NCI-H69 (cell line): ENCODE measurements at places on chromosomes 5 and 9.

DNA sequence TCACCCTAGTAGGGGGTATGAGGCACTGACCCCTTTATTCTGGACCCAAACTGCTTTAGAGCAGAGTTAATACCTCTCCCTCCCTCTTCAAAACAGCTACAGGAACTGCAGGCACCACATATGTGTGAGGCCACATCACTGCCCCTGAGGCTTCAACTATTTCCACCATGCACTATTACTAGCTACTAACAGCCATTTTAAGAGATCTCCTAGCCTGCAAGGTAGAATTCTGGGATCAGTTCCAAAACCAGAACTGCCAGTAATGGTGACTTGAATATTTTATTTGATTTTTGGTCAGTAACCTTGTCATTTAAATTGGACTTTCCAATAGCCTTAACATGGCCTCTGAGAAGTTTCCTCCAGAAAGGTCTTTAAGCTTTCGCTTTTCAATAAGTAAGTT is 55.3 kb upstream of the FSD1L start:
- no peak for DNase-seq

- peak; percentile 13 for DNase-seq
Measured at GRCh38 chr5:137760719-137761516, 6.8 kb upstream of the HNRNPA0 start.

- DNase-seq: peak; percentile 59
Measured at GRCh38 chr5:55509796-55510522, 24.8 kb downstream of the PLPP1 start.

DNA sequence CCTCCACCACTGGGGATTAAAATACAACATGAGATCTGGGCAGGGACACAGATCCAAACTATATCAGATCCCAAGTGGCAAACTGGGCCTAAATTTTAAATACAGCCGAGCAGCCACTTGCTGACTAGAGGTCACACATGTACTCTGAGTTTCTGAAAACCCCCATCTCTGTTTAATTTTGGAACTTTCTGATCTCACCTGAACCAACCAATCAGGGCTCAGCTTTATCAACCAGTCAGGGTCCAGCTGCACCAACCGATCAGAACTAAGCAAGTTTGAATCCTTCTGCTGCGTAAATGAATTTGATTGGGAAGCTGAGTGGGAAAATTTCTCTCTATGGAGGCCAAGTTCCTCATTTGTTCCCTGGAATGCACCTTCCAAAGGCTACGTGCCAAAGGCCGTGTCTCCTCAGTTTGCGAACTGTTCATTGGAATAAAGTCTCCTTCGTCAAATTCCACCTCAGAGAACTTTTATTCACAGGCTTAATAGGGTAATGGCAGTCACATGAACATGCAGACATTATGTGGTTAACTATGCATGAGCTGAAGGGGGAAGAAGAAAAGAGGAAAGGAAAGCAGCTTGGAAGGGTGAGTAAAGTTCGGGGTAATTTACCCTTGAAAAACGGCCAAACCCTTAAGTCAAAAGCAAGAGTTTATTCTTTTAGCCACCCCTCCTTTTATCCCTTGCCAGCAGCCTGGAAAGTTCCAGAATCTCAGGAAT is 3.7 kb downstream of the CD180 start:
- no peak for DNase-seq

GRCh38 chr9:25975667-25976066 is 297.4 kb upstream of the TUSC1 start:
- no peak for DNase-seq

DNA sequence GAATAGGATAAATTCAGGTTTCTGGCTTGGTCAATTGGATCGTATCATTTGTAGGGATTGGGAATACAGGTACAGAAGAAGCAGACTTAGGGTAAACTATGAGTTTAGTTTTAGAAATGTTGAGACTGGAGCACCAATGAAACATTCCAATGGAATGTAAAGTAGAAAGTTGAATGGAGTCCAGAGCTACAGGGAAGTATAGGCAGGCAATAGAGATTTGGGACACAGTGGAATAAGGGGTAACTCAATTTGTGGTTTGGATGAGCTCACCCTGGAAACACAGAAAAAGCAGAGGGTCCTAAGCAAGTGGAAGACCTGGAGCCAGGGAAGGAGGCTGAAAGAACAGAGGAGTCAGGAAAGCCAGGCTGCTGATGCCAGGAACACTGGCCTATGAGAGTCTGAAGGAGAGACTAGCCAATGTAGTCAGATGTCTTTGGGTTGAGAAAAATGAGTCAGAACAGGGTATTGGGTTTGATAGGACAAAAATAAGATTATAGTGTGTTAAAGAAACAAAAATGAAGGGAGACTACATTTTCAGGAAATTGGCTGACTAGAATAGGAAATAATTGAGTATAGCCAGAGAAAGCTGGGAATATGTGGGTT is 72.8 kb downstream of the STARD4 start:
- DNase-seq: no peak

GRCh38 chr5:135683189-135683588 is 104.4 kb upstream of the CXCL14 start:
- no peak for DNase-seq

DNA sequence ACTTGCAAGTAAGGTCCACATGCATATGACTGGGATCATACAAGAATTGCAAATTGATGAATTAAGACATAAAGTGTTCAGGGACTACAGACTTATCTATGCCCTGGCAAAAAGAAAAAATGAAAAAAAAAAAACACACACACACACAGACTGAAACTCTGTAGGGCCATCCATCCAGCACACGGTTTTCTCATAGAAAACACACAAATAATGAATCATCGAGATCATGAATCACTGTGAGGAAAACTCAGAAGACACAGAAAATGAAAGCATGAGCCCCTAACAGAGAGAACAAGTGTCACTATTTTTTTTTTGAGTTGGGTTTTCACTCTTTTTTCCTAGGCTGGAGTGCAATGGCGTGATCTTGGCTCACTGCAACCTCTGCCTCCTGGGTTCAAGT is 185.2 kb downstream of the IRX2 start:
- DNase-seq: no peak

GRCh38 chr5:39455645-39456044 is 30.9 kb upstream of the DAB2 start:
- DNase-seq: no peak

- no peak for DNase-seq
Measured at GRCh38 chr5:155082401-155082800, 68.8 kb downstream of the KIF4B start.

DNA sequence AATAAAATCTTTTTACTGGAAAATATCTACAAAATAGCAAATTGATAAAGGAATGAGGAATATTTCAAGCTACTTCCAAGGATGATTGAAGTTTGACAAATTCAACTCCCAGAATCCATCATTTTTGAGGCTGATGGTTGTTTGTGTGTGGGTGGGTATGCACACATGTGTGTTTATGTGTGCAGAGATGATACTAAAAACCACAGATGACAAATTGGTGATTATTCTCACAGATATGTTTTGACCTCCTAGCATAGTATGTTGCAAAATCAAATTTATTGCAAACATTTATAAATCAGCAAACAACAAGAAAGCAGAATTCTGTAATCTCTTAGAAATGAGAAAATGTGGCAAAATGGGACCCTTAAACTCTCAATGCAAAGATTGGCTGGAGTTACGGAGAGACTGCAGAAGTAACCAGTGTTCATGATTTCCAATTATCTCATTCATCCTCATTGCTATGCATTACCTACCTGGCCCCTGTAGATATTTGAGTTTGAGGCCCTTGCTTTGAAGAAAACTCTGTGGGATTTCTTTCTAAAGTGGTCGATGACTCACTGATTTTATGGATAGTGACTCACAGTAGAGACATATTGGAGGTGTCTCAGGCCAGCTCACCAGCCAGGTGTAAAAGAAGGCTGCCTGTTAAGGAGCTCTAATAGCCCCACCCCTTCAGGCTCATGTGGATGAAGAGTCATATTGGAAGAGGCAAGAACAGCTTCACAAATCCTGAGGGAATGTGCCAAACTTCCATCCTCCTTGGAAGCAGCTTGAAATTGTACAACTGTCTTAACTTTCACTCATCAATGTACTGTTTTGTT is 44.6 kb upstream of the TMC1 start:
- peak; percentile 83 for DNase-seq

- DNase-seq: peak; percentile 83
Measured at GRCh38 chr9:137114613-137115393, at the start of gene DPP7. Gene DPP7, minus strand, starts transcription at chr9:137114733. Its CDS starts 20 bp downstream, at chr9:137114713.

- no peak for DNase-seq
Measured at GRCh38 chr5:179867079-179867465, 8.5 kb upstream of the MRNIP start.

DNA sequence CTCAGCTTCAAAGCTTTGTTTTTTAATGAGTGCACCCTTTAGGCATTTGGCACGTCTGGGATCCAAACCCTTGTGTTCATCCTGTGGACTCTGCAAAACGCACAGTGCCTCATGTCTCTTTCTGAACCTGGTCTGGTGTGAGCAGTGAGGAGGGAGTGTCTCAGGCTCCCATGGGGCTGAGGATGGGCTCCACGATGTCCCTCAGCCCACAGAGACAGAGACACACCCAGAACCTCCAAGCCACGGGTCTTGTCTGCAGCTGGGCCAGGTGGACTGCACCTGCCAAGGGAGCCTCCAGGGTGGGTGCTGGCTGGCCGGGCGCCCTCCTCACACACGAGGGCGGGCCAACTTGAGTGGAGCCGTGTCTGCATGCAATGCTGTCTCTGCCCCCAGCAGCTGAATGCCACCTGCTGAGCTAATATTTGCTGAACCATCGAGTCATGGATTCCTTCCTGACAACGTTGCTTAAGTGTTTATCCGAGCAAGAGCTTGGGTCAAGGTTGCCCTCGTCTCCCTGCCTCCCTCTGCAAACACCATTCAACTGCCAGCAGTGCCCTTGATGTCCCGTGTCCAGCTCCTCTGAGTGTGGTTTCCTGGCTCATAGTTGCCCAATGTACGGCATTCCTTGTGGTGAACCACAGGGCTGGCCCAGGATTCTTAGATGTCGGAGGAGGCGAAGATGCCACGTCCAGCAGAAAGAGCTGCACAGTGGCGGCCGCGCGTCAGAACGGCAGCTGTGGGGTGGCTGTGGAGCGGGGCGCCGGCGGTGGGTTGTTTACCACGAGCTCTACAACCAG is 31.4 kb upstream of the LPCAT1 start:
- no peak for DNase-seq

GRCh38 chr9:124697326-124698200 is 73.5 kb downstream of the NR6A1 start:
- DNase-seq: no peak

- peak; percentile 83 for DNase-seq
Measured at GRCh38 chr9:130445268-130445983, 665 bp downstream of the ASS1 start.

DNA sequence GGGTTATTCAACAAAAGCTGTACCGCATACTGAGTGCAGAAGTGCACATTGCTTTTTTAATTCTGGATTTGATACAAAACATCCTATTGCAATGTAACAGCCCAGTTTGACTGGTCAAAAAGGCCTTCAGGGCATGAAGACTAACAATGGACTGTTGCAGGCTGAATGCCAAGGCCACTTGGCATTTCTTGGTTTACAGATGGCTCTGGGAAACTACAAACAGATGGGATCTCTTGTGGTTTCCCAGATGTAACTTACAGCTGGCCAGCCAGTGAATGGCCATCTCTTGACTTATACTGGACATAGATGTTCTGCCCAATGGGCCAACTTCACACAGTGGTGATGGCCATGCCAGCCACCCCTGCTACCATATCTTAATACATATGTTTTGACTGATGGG is 36.8 kb downstream of the UGT3A2 start:
- DNase-seq: peak; percentile 28

DNA sequence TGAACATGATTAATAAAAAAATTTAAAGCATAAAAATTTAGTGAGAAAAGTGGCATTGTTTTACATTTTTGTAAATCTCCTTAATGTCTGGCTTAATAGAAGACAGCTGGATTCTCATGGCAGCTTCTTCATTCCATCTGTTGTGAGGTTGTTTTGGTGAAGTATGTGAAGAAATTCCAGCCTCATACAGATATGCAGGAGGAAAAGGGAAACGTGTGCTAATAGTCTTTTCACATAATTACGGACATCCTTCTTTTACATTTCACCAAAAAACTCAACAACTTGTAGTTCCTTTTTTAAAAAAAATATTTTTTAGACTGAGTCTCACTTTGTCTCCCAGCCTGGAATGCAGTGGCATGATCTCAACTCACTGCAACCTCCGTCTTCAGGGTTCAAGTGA is 46.9 kb downstream of the HACD4 start:
- DNase-seq: no peak

DNA sequence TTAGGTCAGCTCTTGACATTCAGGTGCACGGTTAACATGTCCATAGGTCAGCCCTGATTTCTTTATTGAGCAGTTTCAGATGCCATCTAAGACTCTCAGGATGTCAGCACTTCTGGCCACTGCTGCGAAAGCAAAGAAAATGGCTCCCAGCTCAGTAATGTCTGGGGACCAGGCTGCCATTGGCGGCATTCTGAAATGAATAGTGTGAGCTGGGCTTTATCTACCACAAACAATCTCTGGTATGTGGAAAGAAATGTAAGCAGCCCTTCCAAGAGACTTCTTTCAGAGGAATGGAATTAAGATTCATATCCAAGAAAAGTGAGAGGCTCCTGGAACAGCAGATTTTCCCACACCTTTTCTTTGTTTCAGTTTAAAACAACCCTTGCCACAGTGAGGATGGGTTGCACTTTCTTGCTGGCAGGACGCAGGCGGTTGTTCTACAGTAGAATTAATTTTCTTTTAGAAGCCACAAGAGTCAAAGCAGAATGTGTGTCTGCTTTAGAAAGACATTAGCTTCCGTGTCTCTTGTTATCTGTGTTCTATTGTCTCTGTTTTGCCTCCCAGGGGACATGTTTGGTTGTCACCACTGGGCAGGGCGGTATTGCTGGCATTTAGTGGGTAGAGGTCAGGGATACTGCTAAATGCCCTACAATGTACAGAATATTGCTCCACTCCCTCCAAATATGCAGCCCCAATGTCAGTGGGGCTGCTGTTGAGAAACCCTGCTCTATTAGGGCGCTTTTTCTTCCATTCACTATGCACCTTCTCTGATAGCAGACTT is 149.9 kb upstream of the ANKH start:
- no peak for DNase-seq

- no peak for DNase-seq
Measured at GRCh38 chr5:107778647-107779046, 107.9 kb upstream of the EFNA5 start.

DNA sequence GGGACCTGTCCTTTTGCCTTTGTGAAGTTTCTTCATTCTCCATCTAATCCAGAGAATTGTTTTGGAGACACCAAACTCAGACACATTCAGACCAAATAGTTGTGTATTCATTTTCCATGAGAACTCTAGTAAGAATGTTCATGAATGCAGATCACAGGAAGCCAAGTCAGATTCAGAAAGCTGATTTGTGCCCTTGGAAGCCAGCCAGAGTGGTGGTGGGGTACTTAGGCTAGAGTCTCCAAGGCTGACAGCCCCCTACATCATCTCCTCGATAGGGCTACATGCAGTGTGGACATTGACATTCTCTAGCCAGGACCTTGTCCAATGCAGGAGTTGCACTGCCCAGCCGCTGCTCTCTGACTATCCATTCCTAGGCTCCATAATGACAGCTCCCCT is 137.6 kb downstream of the UGCG start:
- DNase-seq: no peak

DNA sequence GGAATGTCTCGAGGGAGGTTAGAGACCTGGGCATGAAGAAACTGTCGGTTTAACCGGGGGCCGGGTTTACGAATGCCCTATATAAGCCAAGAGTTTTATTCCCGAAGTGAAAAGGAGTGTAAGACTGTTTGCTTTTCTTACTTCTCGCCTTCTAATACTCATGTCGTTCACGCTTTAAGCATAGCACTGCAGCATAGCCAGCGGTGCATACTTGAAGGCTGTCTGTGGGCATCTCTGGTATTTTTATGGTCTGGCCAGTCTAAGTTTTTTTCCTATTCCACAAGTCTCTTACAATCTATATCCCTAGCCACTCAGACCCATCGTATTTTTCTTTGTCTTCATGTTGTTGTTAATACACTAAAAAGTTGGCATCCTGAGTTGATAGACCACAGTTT is 1.2 kb downstream of the UHRF2 start:
- DNase-seq: peak; percentile 64
